ENCODE measurements at places on chromosomes 11 and 22.

GRCh38 chr11:71420455-71421241 lies 27.5 kb downstream of the DHCR7 start:
- no peak for DNase-seq

GRCh38 chr11:12802418-12803085 lies 128.3 kb downstream of the TEAD1 start:
- no peak for DNase-seq

GRCh38 chr22:29727131-29727523 lies 7.3 kb downstream of the CABP7 start:
- DNase-seq = no peak

GRCh38 chr11:61868571-61869428 lies 22.5 kb downstream of the FADS3 start:
- no peak for DNase-seq

Data from stimulated activated CD4-positive, alpha-beta T cell treated with anti-CD3 and anti-CD28 coated beads, TNF-alpha, amount 100 ng/mL, for 48 hours (primary cell).